ENCODE measurements at places on chromosomes 5 and 9. TPM values are rescaled to one million over a fixed set of nuclear protein-coding genes. Genes with fewer than 3 reads are reported as not detected.

DNA sequence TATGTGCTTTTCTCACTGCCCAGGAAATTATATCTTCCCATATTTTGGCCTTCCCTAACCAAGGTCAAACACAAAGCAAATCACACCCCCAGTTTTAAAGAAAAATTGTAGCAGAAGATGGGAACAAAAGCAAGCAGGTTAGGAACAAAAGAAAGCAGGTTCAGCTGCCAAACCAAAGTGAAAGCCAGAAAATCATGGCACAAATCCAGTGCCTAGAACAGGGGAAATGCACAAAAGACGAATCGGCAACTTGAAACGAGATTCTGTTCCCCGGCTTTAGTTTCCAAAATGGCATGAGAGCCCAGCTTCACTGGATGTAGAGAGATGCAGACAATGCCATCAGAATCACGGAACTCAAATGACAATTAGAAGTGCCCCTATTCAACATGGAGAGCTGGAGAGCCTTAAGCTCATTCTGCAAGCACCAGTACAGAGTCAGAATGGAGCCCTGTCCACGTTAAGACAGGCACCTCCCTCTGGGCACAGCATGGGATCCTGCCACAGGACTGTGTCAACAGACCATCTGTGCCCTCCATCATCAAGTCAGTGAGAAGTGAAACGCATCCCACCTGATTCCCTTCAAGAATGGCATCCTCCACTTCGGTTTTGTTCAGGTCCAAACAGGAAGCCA lies 13.8 kb downstream of the DNAH5 start:
- H3K27ac ChIP-seq = no peak overlapping the region
- DNase-seq = no peak
- H3K4me3 ChIP-seq = no peak overlapping the region
- H3K27me3 ChIP-seq = no peaks in the 10 kb centered on the region
- H3K4me1 ChIP-seq = no peaks in the 10 kb centered on the region

- 0 out of 2 replicates have a peak overlapping the region, but pooled peaks have one; percentile 18 for H3K27ac ChIP-seq
- DNase-seq = peak; percentile 80
- H3K4me1 ChIP-seq = peaks cover 14% of the 10 kb centered on the region
- H3K36me3 ChIP-seq = no peaks in the 10 kb centered on the region
Observed at GRCh38 chr5:172714491-172715420, 56.2 kb downstream of the DUSP1 start.

DNA sequence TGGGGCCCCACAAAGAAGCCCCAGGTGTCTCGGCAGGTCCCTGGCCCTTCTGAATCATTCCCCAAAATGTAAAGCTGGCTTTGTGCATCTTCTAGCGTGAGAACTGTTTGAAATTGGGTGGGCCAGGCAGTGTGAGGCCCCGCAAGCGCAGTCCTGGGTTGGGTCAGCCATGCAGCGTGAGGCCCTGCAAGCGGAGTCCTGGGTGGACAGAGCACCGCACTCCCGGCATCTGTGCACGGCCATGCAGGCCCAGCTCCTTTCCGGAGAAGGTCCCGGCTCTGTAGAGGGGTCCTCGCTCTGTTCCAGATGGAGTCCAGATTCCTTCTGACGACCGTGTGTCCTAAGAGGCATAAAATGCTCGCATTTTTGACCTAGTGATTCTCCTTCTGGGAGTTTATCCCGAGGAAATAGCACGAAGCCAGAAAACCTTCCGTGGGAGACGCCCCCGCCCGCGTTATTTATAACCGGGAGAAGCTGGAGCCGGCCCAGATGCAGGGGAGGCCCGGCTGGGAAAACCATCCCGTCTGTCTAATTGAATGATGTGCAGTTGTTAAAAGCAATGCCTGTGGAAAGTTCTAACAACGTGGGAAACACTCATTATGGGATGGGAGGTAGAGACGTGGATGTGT lies 19.4 kb upstream of the NOTCH1 start:
- H3K36me3 ChIP-seq = no peaks in the 10 kb centered on the region
- no peaks in the 10 kb centered on the region for H3K27me3 ChIP-seq
- no peak overlapping the region for H3K4me3 ChIP-seq
- DNase-seq = no peak
- peak overlapping the region; percentile 49 for H3K27ac ChIP-seq

DNA sequence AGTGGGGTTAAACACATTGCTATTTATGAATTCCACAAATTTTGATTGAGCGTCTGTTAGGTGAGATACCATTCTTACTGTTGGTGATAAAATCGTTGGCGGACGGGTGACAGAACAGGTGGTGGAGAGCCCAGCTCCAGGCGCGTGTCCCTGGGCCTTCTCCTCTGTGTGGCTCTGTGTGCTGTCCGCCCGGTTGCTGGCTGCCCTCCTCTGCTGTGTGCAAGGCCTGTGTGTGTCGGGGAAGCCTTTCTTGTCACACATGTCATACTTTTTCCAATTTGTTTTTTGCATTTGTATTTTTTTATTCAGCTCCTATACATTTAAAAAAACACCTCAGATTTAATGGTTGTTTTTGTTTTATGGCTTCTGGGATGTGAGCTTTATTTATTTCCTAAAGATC lies 33.9 kb downstream of the TENT4A start:
- peaks cover 5% of the 10 kb centered on the region for H3K4me1 ChIP-seq
- H3K36me3 ChIP-seq = peaks cover 53% of the 10 kb centered on the region

- no peaks in the 10 kb centered on the region for H3K36me3 ChIP-seq
- no peak overlapping the region for H3K4me3 ChIP-seq
- peaks cover 50% of the 10 kb centered on the region for H3K27me3 ChIP-seq
- H3K4me1 ChIP-seq = no peaks in the 10 kb centered on the region
Observed at GRCh38 chr5:156951359-156951758, 11.7 kb downstream of the TIMD4 start.

DNA sequence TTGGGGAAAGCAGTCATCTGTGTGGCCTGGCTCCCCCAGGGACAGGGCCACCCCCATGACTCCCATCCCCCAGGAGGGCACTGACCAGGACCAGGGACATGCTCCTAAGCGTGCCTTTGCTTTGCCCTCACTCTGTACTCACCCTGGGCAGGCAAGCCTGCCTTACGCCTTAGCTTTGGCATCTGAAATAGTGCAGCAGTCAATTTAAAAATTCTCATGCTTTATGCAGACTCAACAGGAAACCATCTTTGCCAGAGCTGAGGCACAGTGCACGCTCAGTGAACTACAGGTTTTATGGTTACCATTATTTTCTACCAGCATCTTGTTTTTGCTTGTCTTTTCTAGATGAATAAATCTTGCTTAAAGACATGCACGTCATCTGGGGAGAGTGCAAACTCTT lies 323.5 kb downstream of the IRX2 start:
- DNase-seq = no peak
- no peaks in the 10 kb centered on the region for H3K36me3 ChIP-seq
- H3K4me1 ChIP-seq = no peaks in the 10 kb centered on the region
- peaks cover 52% of the 10 kb centered on the region for H3K27me3 ChIP-seq

DNA sequence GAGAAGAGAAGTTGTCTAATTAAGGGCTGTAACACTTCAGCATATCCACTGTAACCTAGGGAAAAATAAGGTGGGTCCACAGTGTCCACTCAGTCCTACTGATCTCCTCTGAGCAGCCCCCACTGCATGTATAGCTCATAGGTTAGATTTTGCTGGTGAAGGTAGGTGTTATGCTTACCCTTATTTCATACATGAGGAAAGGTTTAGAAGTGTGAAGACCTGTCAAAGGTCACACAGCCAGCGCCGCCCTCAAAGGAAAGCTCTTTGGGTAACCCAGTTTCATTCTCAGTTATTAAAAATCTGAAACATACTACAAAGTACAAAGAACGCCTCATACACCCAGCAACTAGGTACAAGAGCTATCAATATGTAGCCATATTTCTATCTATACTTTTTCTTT lies 87.2 kb downstream of the TLE4 start:
- no peak overlapping the region for H3K4me3 ChIP-seq
- H3K27ac ChIP-seq = no peak overlapping the region
- peaks cover 19% of the 10 kb centered on the region for H3K27me3 ChIP-seq
- no peaks in the 10 kb centered on the region for H3K36me3 ChIP-seq
- H3K4me1 ChIP-seq = no peaks in the 10 kb centered on the region

- peaks cover 23% of the 10 kb centered on the region for H3K27me3 ChIP-seq
- DNase-seq = no peak
- H3K27ac ChIP-seq = no peak overlapping the region
- H3K36me3 ChIP-seq = no peaks in the 10 kb centered on the region
Observed at GRCh38 chr5:158195416-158196210, 336.7 kb upstream of the CLINT1 start.

GRCh38 chr5:39394946-39395345 lies 29.8 kb downstream of the DAB2 start:
- H3K36me3 ChIP-seq = no peaks in the 10 kb centered on the region
- DNase-seq = no peak
- no peaks in the 10 kb centered on the region for H3K27me3 ChIP-seq
- no peak overlapping the region for H3K4me3 ChIP-seq
- peak overlapping the region; percentile 60 for H3K27ac ChIP-seq

- peaks cover 29% of the 10 kb centered on the region for H3K4me1 ChIP-seq
- no peaks in the 10 kb centered on the region for H3K36me3 ChIP-seq
- H3K4me3 ChIP-seq = no peak overlapping the region
- no peak overlapping the region for H3K27ac ChIP-seq
Observed at GRCh38 chr5:151682240-151682639, 4.5 kb downstream of the SPARC start.

DNA sequence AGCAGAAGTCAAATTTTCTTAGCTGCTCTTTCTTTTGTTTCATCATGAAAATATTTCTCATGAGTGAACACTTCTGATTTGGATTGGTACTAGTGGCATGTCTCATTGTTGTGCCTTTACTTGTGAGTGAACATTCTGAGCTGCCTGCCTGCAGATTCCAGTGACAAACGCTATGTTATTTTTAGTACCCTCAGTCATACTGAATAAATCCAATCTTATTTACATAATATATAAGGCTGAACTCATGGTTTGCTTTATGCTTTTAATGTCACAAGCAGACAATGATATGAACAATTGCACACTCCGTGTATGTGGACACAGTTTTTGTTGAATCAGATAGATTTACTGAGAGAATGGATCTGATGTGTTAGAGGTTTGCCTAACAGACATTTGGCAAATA lies 67.8 kb downstream of the ACTBL2 start:
- H3K36me3 ChIP-seq = no peaks in the 10 kb centered on the region
- H3K4me1 ChIP-seq = no peaks in the 10 kb centered on the region
- no peak for DNase-seq
- H3K27ac ChIP-seq = no peak overlapping the region

DNA sequence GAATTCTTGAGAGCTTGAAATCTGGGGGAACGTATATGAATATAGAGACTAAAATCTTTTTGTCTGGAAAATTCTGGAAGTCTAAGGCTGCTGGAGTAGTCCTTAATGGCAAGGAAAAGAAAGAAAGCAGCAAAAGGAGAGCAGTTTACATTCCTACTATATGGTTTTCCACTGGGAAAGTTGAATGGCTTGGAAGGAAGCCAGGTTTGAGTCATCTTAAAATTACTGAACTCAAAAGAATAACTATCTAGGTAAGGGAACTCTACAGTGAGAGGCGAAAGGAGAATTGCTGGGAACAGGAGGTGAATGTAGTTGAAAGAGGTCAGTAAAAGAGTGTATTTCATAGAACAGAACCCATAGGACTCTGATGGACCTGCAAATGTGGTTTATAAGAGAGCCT lies 258.1 kb upstream of the EDIL3 start:
- no peaks in the 10 kb centered on the region for H3K36me3 ChIP-seq
- no peaks in the 10 kb centered on the region for H3K27me3 ChIP-seq
- DNase-seq = no peak
- H3K27ac ChIP-seq = no peak overlapping the region
- no peaks in the 10 kb centered on the region for H3K4me1 ChIP-seq
- no peak overlapping the region for H3K4me3 ChIP-seq

DNA sequence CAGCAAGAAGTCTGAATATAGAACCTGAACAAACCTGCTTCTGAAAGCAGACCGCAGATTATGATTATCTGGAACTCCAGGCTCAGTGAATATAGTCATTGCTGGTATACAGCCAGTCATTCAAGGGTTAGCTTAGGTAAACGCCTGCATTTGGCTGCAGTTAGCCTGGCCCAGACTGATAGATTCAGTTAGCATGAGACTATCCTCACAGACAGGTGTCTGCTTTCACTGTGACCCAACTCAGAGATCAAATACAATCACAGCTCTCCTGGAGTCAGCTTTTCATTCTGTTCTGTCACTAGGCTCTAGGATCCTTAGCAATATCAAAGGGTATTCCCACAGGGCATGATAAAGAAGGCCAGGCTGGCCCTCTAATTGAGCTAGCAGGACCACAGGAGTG lies 138.6 kb upstream of the PLCXD3 start:
- H3K4me3 ChIP-seq = no peak overlapping the region
- H3K4me1 ChIP-seq = no peaks in the 10 kb centered on the region
- no peaks in the 10 kb centered on the region for H3K36me3 ChIP-seq
- H3K27me3 ChIP-seq = no peaks in the 10 kb centered on the region
- no peak overlapping the region for H3K27ac ChIP-seq

DNA sequence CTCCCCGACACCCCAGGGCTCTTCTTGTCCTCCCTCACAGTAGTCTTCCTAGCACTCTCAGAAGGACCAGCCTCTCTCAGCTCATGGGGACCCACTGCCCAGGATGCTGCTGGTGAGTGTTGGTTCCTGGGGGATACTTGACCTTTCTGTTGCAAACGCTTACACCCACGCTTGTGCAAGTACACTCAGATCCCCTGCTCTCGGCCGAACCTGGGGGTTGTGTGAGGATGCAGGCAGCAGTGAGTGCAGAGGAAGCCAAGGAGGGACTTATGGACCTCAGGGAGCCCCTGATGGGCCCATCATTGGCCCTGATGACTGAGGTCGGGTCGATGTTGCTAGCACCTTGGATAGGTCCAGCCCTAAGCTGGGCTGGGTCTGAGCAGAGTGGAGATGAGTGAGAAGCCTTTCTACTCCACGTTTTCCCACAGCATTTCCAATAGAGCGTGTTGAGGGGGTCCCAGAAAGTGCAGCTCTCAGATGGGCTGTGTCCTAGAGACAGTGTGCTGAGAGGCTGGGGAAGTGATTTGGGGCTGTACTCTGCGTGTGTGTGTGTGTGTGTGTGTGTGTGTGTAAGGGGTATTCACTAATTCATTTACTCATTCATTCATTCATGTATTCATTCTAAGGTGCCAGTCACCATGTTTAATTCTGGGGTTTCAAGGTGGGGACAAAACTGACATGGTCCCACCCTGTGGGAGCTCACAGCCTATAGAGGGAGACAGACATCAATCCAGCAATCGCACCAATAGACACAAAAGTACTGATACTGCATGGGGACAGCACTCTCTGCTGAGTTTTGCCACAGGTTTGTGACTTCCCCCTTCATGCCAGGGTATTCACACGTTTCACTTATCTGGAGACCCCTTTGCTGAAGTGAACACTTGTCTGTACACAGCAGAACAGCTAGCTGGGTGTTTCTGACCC lies 25.2 kb upstream of the PITX1 start:
- H3K36me3 ChIP-seq = no peaks in the 10 kb centered on the region
- H3K27ac ChIP-seq = no peak overlapping the region
- no peak overlapping the region for H3K4me3 ChIP-seq
- no peaks in the 10 kb centered on the region for H3K27me3 ChIP-seq

DNA sequence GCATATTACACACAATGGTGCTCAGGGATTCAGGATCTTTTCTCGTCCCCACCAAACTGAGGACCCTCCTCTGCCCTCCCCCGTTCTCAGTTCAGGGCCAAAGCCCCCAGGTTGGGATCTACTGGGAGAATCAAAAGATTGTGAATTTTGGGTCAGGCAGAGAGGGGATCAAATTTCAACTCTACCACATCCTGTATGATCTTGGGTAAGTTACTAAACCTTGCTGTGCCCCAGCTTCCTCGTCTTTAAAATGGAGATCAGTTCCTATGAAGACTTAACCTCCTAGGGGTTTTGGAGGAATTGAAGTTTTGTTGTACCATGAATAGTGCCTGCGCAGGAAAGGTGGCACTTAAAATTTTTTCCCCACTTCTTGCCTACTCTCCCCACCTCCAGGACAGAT lies 62.4 kb downstream of the RAI14 start:
- H3K27ac ChIP-seq = peak overlapping the region; percentile 97
- peaks cover 46% of the 10 kb centered on the region for H3K36me3 ChIP-seq

The RNF183 gene
- 0.92 TPM for total RNA-seq

The ZFP2 gene
- total RNA-seq = not detected

The LCN12 gene
- 14.2 TPM for total RNA-seq

The PCYOX1L gene
- 7.4 TPM for total RNA-seq

The GGTA1 gene
- not detected for total RNA-seq

The RNF20 gene
- total RNA-seq = 55.8 TPM

The TMEM171 gene
- total RNA-seq = 7.8 TPM
